ENCODE measurements at places on chromosomes 2 and 18.

DNA sequence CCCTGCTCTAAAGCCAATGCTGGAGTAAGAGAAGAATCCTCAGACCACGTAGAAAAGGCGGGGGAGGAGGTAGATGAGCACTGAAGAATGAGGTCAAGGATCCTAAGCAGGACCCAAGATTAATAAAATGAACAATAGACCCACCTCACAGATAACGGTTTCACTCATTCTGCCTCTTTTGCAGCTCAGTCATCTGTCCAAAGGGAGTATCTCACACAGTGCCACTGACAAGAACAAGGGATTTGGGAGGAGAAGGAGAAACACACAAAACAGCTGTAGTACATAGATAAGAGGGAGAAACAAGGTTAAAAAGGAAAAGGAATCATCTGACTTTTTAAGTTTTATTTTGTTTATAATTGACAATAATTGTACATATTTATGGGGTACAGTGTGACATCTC is 30.9 kb upstream of the SULT1C4 start:
- H3K36me3 ChIP-seq = no peaks in the 10 kb centered on the region
- no peak overlapping the region for H3K27ac ChIP-seq
- ATAC-seq = no peak
- no peaks in the 10 kb centered on the region for H3K4me1 ChIP-seq

DNA sequence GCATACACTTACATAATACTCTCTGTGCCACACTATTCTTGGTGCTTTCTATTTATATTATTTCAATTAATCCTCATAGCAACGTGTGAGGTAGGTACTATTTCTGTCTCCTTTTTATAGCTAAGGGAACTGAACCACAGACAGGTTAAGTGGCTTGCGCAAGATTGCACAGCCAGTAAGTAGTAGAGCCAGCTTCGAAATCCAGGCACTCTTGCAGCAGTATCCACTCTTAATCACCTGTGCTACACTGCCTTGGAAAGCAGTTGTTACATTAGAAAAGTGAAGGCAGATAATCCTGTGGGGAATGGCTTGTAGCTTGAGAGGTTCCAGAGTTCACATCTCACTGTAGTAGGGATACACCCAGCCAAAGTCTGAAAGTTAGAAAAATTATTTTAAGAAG is 198.3 kb downstream of the LDLRAD4 start:
- ATAC-seq = no peak
- H3K4me3 ChIP-seq = no peak overlapping the region
- peaks cover 7% of the 10 kb centered on the region for H3K36me3 ChIP-seq
- no peak overlapping the region for H3K27ac ChIP-seq
- peaks cover 11% of the 10 kb centered on the region for H3K27me3 ChIP-seq
- H3K4me1 ChIP-seq = peaks cover 5% of the 10 kb centered on the region

DNA sequence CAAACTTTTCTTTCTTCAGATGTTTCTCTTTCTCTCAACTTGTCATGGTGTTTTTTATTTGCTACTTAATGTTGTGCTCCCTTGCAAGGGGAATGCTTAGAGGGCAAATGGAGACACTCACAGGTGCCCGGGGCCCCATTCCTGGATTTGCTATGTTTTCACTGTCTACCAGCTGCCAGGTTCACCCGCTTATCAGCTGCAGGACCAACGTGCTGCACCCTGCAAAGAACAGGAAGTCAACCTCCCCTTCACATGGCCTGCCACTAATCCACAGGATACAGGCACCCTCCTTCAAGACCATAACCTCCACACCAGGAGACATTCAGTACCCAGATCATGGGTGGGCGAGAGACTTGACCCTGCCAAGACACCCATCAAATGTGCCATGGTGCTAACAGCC is 237.6 kb upstream of the STON1 start:
- H3K36me3 ChIP-seq = peaks cover 8% of the 10 kb centered on the region
- ATAC-seq = no peak
- no peak overlapping the region for H3K4me3 ChIP-seq
- H3K4me1 ChIP-seq = peaks cover 14% of the 10 kb centered on the region
- H3K27me3 ChIP-seq = no peaks in the 10 kb centered on the region
- H3K27ac ChIP-seq = no peak overlapping the region

- no peak overlapping the region for H3K4me3 ChIP-seq
- no peaks in the 10 kb centered on the region for H3K4me1 ChIP-seq
- H3K27me3 ChIP-seq = peaks cover 13% of the 10 kb centered on the region
- no peaks in the 10 kb centered on the region for H3K36me3 ChIP-seq
- no peak overlapping the region for H3K27ac ChIP-seq
- ATAC-seq = no peak
Measured at GRCh38 chr2:161625314-161625919, 1.2 kb downstream of the SLC4A10 start.

- H3K36me3 ChIP-seq = no peaks in the 10 kb centered on the region
- no peak for ATAC-seq
- peaks cover 22% of the 10 kb centered on the region for H3K27me3 ChIP-seq
- H3K4me3 ChIP-seq = no peak overlapping the region
- H3K4me1 ChIP-seq = no peaks in the 10 kb centered on the region
Measured at GRCh38 chr2:215681799-215682596, 246.1 kb upstream of the FN1 start.

DNA sequence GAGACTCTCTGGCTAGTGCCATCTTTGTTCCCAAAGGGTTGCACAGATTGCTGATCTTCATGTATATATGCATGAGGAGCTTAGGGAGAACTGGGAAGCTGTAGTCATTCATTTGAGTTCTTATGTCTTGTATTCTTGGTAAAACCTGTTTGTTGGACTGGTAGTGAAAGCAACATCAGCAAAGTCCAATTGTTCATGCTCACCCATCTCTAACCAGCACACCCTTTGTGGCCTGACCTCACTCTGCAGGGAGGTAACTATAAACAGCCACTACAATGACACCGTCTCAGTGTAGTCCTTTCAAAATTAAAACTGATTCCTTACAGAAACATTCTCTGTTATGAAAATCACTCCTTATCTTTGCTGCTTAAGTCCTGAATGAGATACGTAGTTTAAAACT is 13.9 kb upstream of the LMAN1 start:
- peaks cover 12% of the 10 kb centered on the region for H3K4me1 ChIP-seq
- H3K36me3 ChIP-seq = no peaks in the 10 kb centered on the region
- no peak overlapping the region for H3K4me3 ChIP-seq
- ATAC-seq = no peak
- H3K27me3 ChIP-seq = peaks cover 11% of the 10 kb centered on the region
- H3K27ac ChIP-seq = no peak overlapping the region

DNA sequence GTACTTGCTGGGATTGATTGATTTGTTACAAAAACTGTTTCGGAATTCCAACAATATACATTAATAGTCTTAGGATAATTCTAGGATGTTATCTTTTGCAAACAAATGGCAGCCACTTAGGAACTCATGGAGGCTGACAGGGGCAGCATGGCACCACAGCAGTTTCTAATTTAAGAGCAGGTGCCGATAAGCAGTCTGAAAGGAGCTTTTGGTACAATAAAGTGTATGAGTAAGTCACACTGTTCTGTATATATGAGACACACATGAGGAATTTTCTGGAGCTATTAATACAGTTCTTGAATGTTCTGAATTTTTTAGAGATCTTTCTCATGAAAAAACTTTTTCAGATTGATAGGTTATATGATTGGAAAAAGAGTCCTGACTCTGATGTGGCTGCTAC is 52.2 kb downstream of the EIF5B start:
- H3K36me3 ChIP-seq = peaks cover 48% of the 10 kb centered on the region
- no peak overlapping the region for H3K4me3 ChIP-seq
- no peaks in the 10 kb centered on the region for H3K4me1 ChIP-seq
